Epithelial cell of alveolus of lung (primary cell): ENCODE measurements at places on chromosomes 4 and X. TPM values are rescaled to one million over a fixed set of nuclear protein-coding genes. Genes with fewer than 3 reads are reported as not detected.

Gene TFE3
- total RNA-seq: 57.7 and 85.8 TPM in 2 replicates

Gene AFP
- total RNA-seq: 0.13 TPM in 1 of 2 replicates, not detected in the other

Gene ATP1B4
- total RNA-seq: not detected in 2 replicates

Gene FDCSP
- 7.7 and 11.6 TPM in 2 replicates for total RNA-seq

Gene TMEM156
- 3.8 and 30.8 TPM in 2 replicates for total RNA-seq

Gene FUNDC1
- total RNA-seq: 13.4 and 18.2 TPM in 2 replicates

Gene MAGEB6
- total RNA-seq: not detected in 2 replicates

Gene PSAPL1
- under 0.01 TPM in 1 of 2 replicates, not detected in the other for total RNA-seq

Gene FAT1
- 190 and 219 TPM in 2 replicates for total RNA-seq
